ENCODE measurements at places on chromosomes 3 and 15.

DNA sequence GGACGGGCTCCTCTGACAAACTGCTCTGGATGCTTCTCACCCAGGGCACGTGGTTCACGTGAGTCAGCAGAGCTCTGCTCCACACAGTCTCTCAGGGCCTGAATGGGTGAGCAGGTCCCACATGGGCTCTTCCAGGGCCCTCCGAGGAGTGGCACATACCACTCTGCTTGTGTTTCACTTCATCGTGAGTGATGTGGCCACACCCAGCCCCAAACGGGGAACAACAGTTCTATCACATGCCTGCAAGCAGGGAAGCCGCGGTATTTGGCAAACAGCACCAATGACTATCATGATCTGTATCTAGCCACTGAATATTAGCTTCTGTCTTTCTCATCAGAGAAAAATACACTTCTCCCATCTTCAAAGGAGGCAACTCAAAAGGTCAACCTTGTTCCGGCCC, 352.8 kb downstream of the GABRG3 start:
- DNase-seq: no peak

DNA sequence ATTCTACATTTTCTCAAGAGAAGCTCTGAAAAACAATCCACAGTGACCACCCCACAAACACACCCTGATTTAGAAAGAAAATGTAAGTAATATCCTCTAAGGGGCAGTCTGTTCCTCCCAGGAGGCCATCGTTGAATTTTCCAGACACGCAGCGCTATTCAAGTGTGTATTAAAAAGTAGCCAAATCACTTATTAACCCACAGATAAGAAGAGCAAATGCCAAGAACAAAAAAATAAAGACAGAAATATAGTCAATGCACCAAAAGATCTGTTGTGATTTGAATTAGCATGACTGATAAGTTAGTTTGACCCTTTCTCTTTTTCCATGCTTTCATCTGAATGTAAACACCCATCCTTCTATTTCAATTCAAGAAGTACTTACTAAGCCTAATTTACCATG, 622.8 kb upstream of the ZNF385D start:
- no peak for DNase-seq

DNA sequence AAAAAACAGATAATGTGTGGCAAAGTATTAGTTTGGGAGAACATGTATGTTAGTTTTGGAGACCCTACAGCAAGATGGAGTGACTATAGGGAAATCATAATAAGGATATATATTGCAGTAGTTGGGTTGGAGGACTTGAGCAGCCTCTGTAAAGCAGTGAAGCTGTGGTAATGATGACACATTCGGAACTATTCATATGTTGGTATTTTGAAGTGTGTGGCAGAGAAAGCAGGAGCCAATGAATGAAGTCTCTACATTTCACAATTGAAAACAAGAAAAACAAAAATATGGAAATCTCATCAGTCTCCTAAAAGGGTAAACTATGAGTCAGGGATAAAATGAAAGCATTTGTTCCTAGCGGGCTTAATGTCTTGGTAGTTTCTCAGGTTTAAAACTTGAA, 645.9 kb downstream of the OTOL1 start:
- DNase-seq: no peak

DNA sequence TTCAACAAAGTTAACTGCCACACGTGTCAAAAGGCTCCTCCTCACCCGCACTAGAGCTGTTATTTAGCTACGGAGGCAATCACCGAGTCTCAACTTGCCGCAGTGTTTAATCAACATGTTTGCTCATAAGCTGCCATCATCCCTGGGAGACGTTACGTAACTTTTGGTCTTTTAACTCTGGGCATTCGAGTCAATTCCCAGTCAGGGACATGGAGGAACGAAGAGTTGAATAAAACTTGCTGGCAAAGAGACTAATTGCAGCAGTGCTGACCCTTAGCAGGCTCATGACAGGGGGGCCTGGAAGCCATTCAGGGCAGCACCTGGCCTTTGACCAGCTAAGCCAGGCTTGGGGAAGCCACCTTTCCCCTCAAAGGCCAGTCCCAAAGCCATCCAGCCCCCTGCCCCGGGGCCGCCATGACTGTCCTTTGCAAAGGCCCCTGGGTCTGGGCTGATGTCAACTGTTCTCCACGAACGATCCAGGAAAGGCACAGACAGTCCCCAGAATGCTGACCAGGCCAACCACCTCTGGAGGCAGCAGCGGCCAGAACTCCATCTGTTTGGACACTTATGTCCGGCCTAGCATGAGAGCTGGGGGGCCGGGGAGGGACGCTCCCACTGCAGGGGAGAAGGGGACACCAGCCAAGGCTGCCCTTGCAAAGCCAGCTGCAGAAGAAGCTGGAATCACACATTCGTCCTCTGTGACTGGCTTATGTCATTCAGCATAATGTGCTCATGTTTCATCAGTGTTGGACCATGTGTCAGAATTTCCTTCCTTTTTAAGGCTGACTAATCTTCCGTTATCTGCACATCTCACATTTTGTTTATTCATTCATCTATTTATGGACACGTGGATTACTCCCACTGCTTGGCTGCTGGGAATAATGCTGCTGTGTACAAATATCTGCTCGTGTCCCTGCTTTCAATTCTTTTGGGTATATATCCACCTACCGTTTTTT, 43.7 kb downstream of the PCSK6 start:
- DNase-seq: no peak

DNA sequence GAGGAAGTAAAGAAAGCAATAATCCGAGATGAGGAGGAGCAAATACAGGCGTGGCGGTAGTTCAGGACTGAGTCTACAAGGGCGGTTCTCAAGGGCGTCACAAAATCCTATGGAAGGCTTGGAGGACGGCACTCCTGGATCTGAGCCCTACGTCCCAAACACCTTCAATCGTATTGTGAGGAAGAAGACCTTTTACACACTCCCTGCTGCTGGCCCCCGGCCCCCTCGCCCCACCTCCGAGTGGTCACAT, 747 bp downstream of the PLD1 start:
- DNase-seq: no peak

- DNase-seq: no peak
Measured at GRCh38 chr15:42085721-42086120, 8.6 kb downstream of the PLA2G4D start.

- DNase-seq: no peak
Measured at GRCh38 chr15:80424381-80424780, 20.2 kb downstream of the ARNT2 start.

DNA sequence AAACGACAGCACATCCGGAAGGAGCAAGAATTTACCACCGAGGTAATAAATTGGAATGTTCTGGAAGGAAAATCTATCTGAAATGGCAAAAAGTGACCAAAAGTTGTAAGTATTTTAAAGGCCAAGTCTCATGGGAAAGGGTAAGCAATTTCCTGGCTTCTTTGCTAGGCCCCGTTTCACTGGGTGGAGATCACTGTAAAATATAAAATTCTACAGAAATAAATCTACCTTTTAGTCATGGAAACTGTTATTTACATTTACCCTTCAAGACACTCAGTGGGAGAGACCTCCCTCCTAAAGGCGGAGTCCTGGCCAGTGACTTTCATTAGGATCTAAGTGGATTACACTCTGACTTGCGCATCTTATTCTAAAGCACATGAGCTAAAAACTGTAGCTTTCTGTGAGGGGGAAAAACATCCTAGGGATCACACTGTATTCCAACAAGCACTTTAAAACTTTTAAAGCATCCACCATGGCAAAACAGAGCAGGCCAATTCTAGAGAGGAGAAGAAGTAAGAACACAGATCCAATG, 28.8 kb downstream of the LYZL4 start:
- DNase-seq: no peak

- no peak for DNase-seq
Measured at GRCh38 chr3:10955711-10956453, 36.7 kb upstream of the SLC6A1 start.

DNA sequence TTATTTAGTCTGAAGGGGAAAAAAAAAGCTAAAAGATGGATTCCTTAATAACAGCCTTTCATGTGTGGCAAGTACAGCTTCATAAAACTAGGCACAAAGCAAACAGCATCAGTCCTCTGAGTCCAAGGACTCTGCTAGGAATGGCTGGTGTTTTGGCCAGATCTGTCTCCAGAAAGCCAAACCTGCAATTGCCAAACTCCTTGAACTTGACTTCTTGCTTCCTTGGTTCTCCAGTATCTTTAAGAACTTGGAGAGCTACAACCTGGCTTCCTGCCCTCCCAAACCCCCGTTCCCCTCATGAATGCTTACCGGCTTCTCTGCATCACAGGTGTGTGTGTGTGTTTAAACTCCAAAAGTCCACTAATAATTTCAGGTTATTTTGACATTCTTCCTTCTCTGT, 1.6 kb upstream of the PLOD2 start:
- no peak for DNase-seq

DNA sequence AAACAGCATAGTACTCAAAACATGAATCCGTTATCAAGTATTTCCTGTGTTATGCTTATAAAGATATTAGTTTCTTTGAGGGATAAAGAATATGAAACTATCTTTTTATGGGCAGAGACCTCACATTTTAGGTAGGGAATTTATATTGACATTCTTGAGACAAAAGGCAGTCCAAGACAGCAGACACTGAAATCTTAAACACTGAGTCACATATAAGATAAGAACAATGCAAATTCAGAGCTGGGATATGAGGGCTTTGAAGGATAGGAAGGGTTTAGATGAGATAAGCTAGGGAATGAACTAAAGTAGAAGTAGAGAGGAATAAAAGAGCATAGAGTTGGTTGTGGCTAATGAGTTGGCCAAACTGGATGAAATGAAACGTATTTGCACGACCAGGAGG, 58.4 kb downstream of the ASTE1 start:
- no peak for DNase-seq

DNA sequence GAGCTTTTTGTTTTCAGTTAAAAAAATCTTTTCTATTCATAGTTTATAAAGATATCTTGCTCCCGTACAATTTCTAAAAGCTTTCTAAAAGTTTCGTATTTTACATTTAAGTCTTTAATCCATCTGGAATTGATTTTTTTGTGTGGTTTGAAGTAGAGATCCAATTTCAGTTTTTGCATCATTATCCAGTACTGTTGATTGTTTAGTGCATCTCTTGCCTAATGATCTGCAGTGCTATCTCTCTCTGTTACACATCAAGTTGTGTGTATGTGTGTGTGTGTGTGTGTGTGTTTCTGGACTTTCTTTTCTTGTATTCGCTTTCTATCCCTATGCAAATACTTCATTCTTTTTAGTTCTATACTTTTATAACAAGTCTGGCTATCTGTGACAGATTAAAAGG, 605.8 kb upstream of the DPPA4 start:
- DNase-seq: no peak

- no peak for DNase-seq
Measured at GRCh38 chr3:196537319-196537984, 22.3 kb upstream of the SMCO1 start.

- no peak for DNase-seq
Measured at GRCh38 chr15:90221246-90221900, 12.4 kb downstream of the CIB1 start.

DNA sequence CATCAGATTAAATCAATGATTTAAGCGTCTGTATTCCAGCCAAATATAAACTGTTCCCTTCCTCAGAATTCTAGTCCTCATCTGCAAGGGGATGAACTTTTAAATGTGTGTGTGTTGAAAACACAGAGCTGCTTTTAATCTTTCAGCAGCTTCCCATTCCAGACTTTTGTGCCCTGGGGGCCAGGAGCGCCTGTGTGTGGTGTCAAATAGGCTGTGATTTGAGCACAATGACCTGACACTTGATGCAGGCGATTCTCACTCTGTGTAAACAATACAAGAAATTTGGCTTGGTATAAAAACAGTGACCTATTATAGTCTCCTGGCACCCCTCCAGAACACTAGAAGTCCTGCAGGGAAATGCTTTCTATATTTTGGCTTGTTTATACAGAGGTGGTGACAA, 274.6 kb upstream of the ROPN1 start:
- DNase-seq: peak; percentile 24

GRCh38 chr3:133655731-133656515, 5.8 kb downstream of the TOPBP1 start:
- DNase-seq: no peak

DNA sequence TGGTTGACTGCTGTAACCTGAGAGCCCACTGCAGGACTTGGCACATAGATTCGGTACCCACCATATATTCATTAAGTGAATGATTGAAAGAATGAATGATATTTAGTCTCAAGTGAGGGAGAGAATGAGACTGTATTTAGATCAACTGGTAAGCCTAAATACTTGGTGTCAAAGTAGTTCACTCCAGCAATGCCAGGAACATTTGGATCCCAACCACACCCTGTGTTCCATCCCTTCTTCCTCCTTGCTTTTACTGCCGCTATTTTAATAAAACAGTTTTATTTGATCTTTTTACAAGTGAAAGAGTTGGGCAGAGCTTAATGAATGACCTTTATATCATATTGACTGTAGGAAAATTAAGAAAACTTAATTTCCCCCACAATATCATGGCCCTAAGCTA, 473.6 kb upstream of the CBLB start:
- no peak for DNase-seq

- DNase-seq: no peak
Measured at GRCh38 chr15:33834892-33835743, 133.2 kb upstream of the CHRM5 start.

DNA sequence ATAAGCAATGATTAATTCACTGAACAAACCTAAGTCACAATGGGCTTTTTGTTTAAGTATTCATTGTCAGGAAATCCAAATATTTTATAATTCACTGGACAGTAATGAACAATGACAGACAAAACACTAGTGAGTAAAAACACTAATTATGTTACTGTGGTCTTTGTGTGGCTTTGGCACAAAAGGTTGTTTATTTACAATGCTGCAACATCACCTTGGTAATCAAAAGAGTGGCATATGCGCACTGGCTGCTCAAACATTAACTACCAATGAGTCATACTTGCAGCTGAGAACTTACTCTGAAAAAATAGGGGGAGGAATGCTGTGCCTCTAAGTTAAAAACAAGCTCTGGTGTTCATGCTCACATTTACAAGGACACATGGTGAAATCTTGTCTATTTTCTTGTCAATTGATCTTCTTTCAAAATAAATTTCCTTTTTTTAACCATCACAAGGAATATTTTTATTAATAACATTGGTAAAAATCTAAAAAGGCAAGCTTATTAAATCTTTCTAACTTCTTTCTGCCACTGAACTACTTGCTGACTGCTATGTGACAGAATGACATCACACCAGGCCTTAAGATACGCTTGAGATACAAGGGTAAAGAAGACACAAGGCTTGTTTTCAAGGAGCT, 85.2 kb upstream of the PPIB start:
- no peak for DNase-seq

GRCh38 chr3:149296972-149297371, 36.5 kb downstream of the TM4SF18 start:
- no peak for DNase-seq

GRCh38 chr3:51977446-51978142, 2.7 kb downstream of the ABHD14A start:
- DNase-seq: no peak
